DMS153 (cell line): ENCODE measurements at places on chromosomes 4 and X.

DNA sequence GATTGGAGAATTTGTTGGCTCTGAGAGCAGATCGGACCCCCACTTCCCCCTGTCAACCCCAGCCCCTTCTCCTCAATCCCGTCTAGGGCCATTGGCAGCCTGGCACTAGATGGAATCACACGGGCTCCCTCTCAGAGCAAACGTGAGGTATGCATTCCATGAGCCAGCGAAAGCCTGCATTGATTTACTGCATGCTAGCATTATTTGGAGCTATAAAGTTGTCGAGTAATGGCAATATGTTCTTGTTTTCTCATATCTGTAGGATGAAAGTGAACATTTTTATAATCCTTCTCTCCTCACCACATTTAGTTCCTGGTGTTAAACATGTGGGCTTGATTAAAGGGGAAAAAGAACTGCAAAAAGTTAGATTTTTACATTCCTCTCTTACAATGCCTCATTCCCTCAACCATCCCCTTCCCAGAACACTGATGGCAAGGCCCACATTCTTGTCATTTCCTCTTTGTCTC is 159.2 kb downstream of the SPRY1 start:
- DNase-seq: no peak

- no peak for DNase-seq
Observed at GRCh38 chr4:103915224-103915869, 195.6 kb upstream of the TACR3 start.

DNA sequence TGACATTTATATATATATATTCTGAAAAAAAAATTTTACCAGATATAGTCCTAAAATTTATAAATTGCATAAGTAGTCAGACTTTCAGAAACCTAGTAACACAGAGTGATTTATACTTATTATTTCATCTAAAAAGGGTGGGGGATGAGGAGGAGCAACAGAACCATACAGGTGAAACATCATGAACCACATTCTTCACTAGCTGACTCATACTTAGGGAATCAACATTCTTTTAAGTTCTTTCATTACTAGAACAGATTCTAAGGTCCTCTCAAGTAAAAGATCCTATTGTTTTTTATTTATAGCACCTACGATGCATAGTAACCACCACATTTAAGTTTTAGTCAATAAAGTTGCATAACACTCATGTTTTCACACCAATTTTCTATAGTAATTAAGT is 166.1 kb downstream of the LRBA start:
- no peak for DNase-seq

DNA sequence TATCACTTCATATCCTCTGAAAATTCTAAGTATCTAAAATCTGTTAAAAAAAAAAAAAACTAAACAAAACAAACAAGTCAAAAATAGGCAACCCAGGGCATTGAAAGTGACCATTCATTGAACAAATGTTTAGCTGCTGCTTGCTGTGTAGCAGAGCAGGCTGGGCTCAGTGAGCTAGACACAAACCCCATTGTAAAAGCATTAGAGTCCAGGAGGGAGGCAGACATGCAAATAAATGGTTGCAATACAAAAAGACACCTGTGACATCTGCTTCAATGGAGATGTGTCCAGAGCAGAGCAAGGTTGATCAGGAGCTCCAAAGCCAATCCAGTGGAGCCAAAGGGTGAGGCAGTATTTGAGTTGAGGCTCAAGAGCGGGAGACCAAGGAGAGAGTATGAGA is 267.3 kb upstream of the GATB start:
- DNase-seq: peak; percentile 13

GRCh38 chr4:98516441-98517217 is 141.8 kb downstream of the TSPAN5 start:
- DNase-seq: no peak

GRCh38 chr4:147691820-147692219 is 7.9 kb upstream of the PRMT9 start:
- no peak for DNase-seq
